ENCODE measurements at places on chromosomes 16 and 17.

GRCh38 chr17:8467527-8467926, 31.8 kb downstream of the NDEL1 start:
- DNase-seq = no peak

DNA sequence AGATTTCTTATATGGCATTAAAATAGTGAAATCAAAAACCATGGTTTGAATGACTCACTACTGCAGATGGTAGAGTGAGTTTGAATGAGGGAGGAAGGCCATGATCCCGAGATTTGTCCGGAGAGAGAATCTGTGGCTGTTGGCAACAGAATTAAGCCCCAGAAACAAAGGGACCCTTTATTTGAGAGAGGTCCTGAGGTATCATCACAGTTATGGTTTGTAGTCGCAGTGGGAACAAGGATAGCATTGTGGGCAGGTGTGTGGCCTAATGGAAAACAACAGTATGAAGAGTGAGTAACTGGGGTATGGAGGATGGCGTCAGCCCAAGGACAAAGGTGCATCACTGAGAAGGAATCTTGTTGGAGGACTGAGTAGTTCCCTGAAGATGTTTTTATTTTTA, 8.5 kb upstream of the ZFP3 start:
- DNase-seq = no peak

DNA sequence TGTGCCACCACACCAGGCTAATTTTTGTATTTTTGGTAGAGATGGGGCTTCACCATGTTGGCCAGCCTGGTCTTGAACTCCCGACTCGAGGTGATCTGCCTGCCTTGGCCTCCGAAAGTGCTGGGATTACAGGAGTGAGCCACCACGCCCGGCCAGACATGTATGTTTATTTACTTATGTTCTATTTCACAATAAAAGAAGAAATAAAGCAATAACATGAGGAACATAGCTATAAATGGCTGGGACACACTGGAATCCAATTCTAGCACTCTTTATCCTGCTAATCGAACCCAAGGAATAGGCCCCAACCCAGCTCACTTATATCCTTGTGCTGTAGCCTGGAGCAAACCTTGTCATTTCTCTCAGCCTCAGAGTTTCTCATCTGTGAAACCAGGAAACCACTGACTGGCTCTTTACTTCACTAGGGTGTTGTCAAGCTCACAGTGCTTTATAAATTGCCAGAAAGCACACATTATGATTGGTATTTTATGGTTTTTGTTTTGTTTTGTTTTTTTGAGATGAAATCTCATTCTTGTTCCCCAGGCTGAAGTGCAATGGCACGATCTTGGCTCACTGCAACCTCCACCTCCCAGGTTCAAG, 4.3 kb upstream of the ODAD4 start:
- DNase-seq = no peak

DNA sequence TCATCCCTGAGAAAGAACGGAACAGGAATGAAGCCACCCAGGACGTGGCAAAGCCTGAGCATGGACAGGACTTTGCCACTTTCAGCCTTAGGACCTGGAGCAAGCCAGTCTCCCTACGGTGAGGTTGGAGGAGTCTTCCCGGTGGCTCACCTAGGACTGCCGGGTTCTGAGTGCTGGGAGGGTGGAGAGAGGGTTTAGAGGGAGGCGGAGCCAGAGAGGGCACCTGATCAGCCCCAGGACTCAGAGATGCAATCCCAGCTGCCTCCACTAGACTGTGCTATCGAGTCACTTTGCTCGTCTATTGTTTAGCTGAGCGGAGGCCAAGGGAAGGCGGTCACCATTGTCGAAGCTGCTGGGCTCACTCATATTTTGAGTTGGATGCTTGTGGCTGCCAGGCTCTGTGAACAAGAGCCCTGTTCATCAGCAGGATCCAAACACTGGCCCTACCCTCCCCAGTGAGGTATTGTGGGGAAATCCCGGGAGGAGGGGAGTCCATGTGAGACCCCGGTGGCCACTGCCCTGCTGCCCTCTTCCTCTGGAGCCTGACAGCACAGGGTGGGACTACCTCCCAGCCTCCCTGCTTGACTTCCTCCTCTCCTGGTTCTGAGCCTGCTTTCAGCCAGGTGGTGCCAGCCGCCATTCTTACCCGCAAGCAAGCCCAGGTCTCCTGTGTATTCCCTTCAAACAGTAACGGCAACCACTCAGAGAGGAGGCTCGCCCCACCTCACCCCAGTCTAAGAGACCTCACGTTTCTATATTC, 7.0 kb downstream of the KRT14 start:
- peak; percentile 77 for DNase-seq

DNA sequence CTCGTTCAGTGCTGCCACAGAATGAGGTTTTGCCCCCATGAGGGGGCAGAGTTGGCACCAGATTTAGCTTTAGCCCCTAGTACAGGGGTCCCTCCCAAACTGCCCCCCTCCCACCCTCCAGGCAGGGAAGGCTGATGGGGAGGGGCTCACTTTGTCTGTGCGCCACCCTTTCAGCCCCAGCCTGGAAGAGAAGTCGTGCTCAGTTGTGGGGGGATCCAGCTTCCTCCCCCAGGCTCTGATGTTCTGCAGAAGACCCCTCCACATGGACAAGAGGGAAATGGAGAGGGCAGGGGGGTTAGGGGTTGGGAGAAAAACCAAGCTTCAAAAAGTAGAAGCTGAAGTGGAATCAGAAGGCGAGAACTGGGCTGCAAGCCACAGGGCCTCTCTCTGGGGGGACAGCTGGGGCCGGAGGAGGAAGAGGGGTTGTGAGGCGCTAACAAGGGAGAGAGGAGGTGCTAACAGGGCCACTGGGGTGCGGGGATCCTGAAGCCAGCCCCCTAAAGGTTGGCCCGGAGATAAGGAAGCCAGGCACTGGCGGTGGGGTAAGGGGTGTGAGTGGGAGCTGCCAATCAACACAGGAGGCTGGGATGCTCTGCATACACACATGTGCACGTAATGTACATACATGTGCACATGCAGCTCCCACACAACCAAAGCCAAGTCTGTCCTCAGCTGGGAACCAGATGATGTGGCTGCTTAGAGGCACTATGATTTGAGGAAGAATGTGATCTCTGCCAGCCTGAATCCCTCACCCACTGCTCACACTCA, 7.0 kb upstream of the TMEM92 start:
- no peak for DNase-seq

- DNase-seq = no peak
Measured at GRCh38 chr17:41393294-41393693, 4.1 kb downstream of the KRT31 start.

- DNase-seq = no peak
Measured at GRCh38 chr17:28857905-28858800, 3.3 kb downstream of the ERAL1 start.

GRCh38 chr17:2854143-2855055, 58.2 kb downstream of the RAP1GAP2 start:
- DNase-seq = no peak

DNA sequence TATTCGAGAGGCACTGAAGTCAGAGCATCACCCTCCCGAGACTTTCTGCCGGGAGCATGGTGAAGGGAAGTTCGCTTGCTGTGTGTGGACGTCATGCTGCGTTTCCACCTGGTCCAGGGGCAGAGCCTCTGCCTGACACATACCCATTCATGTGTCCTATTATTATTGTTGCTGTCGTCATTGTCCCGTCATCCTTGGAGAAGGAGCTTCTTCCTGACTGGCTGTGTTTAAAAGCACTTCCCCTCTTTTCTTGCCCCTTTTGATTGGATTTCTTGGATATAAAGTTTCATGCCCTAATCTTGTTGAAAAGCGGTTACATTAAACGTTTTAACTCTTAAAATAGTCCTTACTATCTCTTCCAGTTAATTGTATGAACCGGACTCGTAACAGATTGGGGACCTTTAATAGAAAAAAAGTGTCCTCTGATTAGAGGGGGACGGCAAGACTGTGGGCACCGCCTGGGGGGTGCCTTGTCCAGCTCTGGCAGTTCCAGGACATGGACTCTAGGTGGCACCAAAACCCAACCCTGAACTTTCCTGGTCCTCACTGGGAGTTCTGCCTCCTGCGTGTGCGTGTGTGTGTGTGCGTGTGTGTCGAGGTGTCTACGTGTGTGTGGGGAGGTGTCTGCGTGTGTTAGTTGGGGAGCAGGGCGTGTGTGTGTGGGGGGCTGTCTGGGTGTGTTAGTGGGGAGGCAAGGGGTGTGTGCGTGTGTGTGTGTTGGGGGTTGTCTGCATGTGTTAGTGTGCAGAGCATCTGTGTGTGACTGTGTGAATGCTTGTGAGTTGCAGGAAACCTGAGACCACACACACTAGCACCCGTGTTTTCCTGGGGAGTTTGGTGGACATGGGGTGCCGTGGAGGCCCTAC, 133.3 kb upstream of the CIBAR2 start:
- DNase-seq = no peak

- no peak for DNase-seq
Measured at GRCh38 chr16:22360963-22361659, 13.3 kb downstream of the CDR2 start.

DNA sequence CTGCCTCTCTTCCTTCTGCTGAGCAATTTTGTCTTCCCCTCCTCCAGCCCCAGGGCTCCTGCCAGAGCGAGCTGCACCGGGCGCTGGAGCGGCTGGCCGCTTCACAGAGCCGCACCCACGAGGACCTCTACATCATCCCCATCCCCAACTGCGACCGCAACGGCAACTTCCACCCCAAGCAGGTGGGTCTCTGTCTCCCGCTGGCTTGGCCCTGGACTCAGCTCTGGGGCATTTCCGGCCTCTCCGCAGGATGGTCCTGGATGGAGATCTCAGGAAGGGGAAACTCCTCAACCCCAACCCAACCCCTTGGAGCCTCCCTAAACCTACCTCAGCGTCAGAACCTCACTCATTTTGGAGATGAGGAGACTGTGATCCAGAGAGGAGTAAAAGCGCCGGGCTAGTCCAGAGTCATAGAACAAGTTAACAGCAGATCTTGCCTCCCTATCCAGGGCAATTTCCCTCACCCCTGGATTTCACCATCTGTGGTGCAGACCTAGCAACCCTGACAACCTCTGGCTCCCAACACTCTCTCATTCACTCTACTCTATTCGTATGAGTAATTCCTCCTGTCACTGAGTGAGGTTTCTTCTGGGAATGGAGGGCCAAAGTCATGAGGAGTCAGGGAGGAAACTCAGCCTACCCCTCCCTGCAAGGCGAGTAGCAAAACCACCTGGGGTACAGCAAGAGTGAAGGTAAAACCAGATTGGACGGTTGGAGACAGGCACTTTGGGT, 10.8 kb downstream of the IGFBP4 start:
- no peak for DNase-seq

DNA sequence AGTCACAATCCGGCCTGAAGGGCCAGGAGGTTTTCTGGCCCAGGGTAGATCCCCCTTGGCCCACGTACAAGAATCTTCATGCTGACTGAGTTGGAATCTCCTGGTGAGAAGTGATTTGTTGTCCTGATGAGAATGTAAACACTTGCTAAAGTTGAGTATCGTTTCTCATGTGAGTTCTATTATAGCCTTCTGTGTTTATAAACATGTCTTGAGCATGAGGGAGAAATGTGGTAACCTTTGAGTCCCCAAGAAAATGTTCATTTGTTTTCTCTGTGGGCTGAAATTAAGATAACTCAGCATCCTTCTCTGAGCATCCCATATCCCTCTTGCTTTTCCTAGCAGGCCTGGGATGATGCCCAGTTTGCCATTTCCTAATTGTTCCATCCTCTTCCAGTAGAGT, 204.8 kb downstream of the FTO start:
- no peak for DNase-seq

DNA sequence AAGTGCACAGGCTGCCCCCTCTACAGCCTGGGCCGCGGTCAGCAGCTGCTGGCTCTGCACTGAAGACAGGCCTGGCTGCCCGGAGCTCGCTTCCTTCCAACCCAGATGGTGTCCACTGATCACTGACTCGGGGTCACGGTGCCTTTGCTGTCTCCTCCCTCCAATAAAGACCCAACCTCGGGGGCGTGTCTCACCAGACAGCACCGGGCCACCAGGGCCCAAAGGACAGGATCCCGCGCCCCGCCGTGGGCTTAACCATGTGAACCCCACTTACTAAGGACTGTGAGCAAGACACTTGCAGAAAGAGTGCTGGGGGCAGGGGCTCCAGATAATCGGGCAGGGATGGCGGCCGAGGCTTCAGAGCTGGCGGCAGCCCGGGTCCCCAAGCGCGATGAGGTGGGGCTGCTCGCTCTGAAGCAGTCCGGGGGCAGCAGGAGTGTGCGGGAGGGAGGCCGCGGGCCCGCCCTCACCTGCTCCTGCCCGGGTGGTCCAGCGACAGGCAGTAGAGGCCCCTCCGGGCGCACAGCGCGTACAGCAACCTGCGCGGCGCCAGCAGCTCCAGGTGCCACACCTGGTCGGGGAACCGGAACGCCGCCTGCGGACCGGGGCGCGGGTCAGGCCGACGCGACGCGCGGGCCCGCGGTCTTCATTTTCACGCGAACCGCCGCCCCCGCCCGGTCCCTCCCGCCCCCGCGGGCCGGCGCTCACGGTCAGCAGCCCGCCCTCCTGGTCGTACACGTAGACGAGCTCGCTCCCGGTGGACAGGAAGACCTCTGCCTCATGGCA, 502 bp downstream of the FAAP100 start:
- DNase-seq = no peak

GRCh38 chr16:772959-773358, 12.4 kb downstream of the MSLN start:
- DNase-seq = no peak

GRCh38 chr17:55783684-55784245, 32.9 kb downstream of the PCTP start:
- no peak for DNase-seq

DNA sequence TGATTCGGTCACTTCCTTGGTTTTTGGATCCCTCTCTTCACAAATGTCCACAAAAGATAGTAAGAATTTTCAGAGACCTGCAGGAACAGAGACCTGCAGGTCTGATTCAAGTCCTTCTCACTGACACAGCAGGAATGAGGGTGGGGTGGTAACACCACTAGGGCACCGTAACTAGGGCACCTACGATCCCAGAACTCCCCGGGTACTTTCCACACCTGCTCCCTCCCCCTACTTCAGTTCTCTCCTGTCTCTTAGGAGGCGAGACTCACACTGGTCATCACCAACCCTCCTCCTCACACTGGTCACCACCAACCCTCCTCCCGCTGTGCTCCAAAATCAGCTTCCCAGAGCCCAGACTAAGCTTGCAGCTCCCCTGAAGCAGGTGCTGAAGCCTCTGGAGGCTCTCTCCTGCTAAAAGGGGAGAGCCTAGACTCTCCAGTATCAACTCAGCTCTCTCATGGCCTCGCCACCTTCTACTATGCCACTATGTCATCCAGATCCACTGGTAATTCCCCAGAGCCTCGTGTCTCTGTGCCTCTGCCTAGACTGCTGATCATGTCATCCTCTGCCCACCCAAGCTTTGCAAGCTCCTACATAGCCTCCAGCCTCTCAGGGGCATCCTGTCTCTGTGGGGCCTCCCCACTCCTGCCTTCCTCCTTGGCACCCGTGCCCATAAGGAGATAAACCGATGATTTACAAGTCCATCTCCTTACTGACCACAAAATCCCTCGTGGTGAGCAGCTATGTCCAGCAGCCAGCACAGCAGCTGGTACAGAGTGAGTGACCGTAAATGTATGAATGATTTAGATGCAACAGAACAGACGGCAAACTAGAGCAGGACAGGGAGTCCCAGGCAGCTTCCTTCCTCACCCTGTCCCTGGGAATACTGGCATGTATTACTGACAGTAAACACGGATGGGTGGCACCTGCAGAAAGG, 63.4 kb upstream of the GSG1L start:
- DNase-seq = no peak

GRCh38 chr17:17959520-17960361, 12.5 kb downstream of the TOM1L2 start:
- DNase-seq = peak; percentile 18
